Smooth muscle cell of the coronary artery (primary cell): ENCODE measurements at places on chromosomes 12 and 14. TPM values are rescaled to one million over a fixed set of nuclear protein-coding genes. Genes with fewer than 3 reads are reported as not detected.

Gene KRT8
- 0.70 and 67.9 TPM in 2 replicates for total RNA-seq

Gene RPL10L
- not detected in 2 replicates for total RNA-seq

Gene ATP2B1
- 22.0 and 39.3 TPM in 2 replicates for total RNA-seq

Gene STYK1
- total RNA-seq: 0.15 and 0.82 TPM in 2 replicates

Gene MGP
- total RNA-seq: 26.6 and 1,179 TPM in 2 replicates

Gene FBRSL1
- total RNA-seq: 0.47 and 1.4 TPM in 2 replicates

Gene PLD4
- total RNA-seq: 0.15 TPM in 1 of 2 replicates, not detected in the other

Gene DACT1
- 9.8 and 54.6 TPM in 2 replicates for total RNA-seq
